ENCODE measurements at places on chromosomes 4 and X.
A peak's percentile ranks its signal among the peaks of the same experiment; 100 is the strongest.

- DNase-seq: peak; percentile 37
These were observed 31.3 kb upstream of the ARHGEF38 start for GRCh38 chr4:105520819-105521790.

- no peak for DNase-seq
These were observed 2.3 kb downstream of the PRRG3 start for GRCh38 chrX:151697522-151697921.

DNA sequence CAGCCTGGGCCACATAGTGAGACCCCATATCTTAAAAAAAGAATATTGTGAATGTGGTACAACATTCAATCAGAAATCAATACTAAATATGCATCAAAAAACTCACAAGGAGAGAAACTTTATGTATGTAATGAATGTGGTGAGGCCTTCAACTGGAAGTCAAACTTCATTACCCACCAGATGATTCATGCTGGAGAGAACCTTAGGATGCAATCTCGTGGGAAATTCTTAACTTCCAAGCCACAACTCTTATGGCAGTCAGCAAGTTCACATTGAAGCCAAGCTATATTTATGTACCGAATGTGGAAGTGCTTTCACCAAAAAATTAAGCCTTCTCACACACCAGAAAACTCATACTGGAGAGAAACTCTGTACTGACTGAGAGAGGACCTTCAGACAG is 84.5 kb upstream of the UXT start:
- no peak for DNase-seq

DNA sequence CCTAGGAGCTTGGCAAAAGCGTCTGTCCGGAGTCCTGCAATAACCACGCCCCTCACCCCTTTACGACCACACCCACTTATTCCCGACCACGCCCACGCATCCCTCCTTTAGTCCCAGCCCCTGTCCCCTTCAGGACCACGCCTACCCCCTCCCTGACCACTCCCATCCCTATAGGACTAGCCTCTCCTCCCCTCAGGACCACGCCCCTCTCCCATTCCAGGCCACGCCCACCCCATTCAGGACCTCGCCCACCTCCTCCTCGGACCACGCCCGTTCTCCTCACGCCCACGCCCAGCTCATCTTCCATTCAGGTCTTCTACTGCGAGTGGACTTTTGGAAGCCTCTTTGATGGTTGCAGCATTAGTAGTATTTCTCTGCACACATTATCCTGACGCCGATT is 131.2 kb upstream of the STX18 start:
- peak; percentile 88 for DNase-seq

- no peak for DNase-seq
These were observed 262.1 kb downstream of the NKX6-1 start for GRCh38 chr4:84237008-84237407.
